NCI-H526 (cell line): ENCODE measurements at places on chromosomes 1 and 21.

- DNase-seq: peak; percentile 37
These were observed 53.4 kb downstream of the PLXNA2 start for GRCh38 chr1:208190784-208191183.

DNA sequence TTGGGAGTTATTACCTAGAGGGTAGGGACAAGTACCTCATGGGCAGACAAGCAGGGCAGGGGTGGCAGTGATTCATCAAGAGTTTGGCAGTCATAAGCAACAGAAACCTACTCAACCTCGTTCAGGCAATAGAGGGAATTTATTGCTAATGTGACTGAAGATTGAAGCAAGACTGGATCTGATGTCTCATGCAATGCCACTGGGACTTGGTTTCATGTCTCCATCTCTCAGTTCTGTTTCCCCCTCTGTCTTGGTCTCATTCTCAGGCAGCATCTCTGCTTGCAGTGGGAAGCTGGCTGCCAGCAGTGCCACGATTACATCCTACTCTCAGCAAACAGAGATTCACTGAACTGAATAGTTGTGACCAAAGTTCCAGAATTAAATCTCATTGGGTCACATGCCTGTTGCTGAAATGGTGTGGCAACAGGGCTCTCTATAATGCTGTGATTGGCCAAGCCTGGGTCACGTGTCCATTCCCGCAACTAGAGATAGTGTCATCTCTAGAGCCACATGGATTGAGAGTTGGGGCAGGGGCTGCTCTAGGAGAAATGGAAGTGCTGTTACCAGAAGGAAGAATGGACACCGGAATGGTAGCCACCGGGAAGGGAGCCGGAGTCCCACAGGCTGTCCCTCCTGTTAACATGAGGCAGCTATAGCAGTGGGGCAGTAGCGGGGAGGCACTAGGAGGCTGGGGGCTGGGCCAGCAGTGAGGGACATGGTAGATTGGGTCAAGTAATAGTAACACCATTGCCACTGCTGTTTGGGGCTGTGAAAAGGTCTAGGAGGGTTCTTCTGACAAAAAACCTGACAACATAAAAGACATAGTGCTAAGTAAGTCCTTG, 3.9 kb upstream of the CDC42 start:
- no peak for DNase-seq

GRCh38 chr1:245718123-245718522, 563.3 kb downstream of the KIF26B start:
- DNase-seq: no peak

DNA sequence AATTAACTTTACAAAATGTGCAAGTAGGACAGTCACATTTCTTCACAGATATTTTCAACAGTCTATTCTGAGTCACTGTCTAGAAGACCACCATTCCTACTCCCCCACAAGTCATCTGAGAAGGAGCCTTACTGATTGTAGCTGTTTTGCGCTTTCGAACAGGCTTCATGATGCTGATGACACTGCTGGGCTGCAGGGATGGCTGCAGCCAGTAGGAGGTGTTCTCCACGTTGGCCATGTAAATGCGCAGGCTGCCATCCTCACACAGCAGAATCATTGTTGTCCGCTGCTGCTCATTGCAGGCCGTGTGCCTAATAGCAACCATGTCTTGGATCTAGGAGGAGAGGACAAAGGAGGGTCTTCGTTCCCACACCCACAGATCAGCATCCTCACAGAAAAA, 56.9 kb downstream of the UBR4 start:
- DNase-seq: no peak

DNA sequence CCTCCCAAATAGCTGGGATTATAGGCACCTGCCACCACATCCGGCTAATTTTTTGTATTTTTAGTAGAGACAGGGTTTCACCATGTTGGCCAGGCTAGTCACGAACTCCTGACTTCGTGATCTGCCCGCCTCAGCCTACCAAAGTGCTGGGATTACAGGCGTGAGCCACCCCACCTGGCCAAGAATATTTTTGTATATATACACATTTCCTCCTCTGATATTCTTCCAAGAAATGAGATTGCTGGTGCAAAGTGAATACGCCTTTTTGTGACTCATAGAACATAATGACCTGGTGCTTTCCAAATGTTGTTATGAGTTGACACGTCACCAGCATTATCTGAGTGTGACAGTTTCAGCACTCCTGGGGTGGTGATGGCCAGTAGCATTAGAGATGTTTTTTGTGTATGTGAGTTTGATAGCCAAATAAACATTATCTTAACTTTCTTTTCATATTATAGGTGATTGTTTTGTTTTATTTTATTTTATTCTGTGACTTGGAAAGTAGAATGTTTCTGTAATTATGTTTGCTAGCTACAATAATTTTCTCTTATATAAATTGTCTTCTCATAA, 54.9 kb downstream of the KCNK1 start:
- DNase-seq: no peak

DNA sequence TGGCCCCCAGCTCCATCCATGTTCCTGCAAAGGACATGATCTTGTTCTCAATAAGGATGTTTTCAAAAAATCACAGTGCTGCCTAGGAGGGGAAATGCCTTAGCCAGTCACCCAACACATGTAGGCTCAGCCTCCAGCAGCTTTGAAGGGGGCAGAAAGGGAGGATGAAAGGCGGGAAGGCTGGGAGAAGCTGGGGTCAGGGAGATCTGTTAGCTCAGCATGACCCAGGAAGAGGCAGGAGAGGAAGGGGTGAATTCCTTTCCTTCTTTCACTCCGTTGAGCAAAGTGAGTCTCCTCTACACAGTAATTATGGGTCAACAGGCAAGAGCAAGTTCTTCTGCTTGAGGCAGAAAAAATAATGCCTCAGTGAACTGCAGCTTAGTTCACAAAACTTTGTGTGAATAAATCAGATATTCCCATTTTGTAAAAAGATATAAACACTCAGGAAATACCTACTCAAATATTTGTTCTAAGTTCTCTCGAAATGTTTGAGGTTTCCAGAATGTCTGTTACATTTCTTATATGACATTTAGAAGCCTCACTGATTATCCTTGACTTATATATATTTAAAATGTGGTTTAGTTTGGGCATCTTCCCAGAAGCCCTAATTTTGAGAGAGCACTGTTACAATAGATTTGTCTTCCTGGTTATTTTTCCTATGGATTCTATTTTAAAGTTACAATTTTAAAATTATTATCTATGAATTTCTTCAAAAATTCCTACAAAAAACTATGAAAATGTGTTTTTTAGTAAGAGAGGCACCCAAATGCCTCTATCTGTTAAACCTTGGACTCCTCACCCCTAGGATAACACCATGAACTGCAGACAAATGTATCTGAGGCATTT, 116.8 kb downstream of the KCNJ6 start:
- no peak for DNase-seq

- DNase-seq: no peak
These were observed 129.8 kb downstream of the VAV3 start for GRCh38 chr1:107835151-107835670.

GRCh38 chr1:184219883-184220282, 166.9 kb upstream of the C1orf21 start:
- no peak for DNase-seq

DNA sequence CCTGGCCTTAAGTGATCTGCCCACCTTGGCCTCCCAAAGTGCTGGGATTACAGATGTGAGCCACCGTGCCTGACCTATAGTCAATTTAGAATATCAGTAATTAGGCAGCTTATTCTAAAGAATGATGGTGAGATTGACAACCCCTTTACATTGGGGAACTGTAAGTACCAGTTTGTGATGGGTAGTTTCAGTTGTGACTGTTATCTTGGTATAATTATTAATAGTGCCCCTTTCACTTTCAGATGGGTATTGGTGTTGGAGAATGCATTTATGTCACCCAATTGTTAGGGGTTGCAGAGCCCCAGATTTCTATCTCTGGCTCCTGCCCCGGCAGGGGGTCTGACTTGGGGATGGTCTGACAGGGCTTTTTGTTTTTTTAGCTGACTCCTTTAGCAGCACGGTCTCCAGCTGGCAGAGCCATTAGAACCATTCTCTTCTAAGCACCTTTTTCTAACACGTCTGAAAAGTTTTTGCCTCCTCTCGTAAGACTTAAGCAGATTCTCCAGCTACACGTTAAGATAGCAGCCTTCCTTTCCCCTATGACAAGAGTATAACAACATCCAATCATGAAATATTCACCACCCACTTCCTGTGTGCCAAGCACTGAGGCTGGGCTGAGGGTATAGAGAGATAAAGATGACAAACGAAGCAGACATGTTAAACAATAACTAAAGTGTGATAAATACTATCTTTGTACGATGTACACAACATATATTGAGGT, 157.8 kb downstream of the SDCCAG8 start:
- no peak for DNase-seq

DNA sequence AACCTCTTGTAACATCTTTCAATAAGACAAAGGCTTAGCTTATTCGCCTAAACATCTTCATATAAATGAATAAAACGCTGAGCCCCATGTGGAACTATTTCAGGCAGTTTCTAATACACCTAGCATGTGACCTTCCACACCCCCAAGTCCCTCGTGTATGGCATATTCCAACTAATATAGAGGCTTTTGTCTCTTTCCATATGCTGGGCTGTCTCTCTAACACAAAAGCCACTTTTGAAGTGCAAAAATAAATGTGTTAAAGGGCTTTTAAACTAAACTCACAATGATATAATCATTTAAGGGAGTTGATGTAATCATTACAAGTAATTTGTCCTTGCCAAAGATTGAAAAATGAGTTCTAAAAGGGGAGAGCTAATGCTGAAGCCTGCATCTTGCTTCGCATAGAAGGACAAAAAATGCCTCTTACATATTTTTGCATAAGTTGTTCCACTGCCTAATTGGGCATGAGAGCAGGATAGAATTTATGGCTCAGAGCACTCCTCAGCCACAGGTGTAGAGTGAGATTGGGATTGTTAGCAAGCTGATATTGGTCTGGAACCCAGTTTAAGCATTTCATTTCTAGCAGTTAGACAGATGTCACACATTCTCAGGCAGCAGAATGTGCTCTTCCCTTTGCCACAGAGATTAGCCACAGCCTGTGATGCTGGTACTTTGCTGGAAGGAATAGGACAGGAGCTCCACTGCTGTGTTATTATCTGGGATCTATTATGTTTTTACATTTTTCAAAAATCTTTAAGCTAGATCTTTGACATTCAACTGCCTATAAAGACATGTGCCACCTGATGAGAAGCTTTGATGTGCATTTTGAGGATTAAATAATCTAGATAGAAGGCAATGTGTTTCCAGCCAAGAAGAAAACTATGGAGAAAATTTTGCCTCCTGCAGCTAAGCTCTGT, 1044.4 kb downstream of the ADGRL2 start:
- peak; percentile 25 for DNase-seq

DNA sequence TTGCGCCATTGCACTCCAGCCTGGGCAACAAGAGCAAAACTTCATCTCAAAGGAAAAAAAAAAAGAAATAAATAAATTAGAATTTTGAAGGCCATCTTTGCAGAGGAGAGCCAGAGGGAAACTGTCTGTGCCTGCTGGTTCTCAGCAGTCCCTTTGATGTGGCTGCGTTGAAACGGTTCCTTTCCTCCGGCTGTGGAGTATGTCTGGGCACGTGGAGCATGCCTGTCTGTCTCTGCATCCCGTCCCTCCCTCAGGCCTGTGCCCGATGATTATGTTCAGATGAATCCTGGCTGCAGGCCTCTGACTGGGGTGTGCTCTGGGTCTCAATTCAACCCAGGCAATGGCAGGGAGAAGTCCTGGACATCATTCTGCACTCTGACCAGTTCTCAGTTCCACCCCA, 33.4 kb downstream of the KIAA1614 start:
- DNase-seq: no peak

DNA sequence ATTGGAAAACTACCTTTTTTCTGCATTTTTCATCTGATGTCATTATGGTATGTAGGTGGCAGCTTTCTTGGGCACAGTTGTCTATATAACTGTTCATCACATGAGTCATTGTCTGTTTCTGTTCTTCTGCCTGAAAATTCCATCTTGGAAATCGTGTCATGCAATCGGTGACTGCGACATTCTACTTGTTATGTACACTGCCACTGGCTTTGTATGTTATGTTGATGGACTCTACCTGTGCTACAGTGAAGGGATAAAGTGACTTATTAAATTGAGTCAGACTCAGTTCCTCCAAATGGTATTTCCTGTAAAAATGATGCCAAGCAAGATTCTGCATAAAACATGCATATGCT, 8.6 kb downstream of the SMAP2 start:
- DNase-seq: no peak

- DNase-seq: peak; percentile 84
These were observed 389 bp downstream of the SEMA6C start for GRCh38 chr1:151146072-151146411.

DNA sequence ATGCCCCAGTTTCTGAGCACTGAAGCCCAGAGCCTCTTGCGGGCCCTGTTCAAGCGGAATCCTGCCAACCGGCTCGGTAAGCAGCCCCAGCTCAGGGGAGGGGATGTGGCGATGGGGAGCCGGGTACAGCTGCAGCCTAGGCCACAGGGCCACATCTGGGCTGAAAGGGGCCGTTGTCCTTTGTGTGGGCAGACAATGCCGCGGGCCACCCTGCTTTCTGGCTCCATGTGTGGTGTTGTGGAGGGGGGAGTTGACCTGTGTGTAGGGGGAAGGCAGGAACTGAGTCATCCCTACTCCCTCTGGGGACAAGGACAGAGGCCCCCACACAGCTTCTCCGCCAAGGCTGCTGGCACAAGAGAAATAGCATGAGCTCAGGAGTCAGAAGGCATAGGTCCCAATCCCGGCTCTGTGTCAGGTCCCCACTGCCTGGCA, 26.0 kb downstream of the RPS6KA1 start:
- no peak for DNase-seq

DNA sequence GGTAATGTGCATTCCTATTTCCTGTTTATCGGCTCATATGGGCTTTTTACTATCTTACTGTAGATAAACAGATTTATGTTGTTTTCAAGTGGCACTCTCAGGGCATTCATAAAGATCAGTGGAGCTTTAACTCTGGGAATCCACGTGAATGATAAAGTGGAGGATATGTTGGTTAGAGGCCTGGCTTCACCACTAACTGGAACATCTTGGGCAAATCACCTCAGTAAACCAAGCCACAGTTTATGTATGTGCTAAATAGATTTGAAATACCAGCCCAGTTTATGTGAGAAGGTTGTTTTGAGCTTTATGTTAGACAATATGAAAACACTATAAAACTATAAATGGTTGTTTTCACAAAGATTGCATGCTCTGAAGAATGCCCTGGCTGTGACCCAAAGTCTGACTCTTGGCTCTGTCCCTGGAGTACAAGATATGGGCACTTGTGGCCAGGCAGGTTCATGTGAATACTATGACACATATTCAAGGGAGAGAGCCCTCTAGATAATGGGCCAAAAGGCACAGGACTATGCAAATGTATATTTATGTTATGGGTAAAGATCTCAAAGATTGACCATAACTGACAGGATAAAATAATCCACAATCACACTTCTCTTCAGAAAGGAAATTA, 36.7 kb downstream of the FAM163A start:
- DNase-seq: no peak
